ENCODE measurements at places on chromosomes 13 and 19.

DNA sequence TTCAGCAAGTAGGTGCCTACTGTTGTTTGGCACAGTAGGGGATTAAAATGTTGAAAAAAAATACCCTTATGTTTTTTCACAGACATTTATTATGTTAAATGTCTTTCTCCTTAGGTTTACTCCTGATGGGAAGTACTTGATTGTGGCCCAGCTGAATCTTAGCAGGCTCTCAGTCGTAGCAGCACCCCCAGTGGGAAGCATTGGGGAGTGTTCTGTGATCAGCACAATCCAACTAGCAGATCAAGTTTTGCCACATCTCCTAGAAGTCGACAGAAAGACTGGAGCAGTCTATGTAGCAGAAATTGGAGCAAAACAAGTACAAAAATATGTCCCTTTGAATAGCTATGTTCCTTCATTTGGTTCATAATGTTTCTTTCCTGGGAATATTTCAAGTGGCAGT, 9.3 kb downstream of the NHLRC3 start:
- no peak for DNase-seq

DNA sequence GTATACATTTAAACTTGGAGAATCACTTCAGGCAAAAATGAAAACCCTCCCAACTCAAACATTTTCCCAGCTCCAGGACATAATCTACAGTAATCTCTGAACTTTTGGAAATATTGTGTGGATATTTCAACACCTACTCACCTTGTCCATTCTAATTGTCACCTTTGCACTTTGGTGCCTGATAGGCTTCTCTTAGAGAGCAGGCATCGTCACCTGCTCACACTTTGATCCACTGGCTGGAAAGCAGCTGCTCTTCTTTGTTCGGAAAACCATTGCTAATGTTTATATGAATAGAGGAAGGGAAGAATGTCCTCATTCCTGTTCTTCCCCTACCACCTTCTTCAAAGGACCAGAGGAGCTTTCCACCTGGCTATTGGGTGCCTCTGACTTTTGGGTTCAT, 411.2 kb downstream of the FGF9 start:
- no peak for DNase-seq

DNA sequence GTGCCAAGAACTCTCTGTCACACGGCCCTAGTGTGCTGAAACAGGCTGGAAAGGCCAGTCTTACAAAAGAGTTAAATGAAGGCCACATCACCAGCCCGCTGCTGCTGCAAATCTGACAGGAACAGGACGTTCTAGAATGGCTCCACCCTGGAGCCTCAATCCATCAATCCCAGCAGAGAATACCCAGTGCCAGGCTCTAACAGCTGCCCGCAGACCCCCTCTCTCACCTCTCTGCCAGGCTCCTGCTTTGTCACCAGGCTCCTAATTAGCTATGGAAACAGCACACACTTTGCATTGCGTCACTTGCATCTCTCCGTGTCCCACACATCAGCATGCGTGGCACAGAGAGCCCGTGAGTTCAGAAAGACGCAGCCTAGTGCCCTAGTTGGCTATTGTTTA, 314.1 kb downstream of the FOXO1 start:
- DNase-seq, result no peak

DNA sequence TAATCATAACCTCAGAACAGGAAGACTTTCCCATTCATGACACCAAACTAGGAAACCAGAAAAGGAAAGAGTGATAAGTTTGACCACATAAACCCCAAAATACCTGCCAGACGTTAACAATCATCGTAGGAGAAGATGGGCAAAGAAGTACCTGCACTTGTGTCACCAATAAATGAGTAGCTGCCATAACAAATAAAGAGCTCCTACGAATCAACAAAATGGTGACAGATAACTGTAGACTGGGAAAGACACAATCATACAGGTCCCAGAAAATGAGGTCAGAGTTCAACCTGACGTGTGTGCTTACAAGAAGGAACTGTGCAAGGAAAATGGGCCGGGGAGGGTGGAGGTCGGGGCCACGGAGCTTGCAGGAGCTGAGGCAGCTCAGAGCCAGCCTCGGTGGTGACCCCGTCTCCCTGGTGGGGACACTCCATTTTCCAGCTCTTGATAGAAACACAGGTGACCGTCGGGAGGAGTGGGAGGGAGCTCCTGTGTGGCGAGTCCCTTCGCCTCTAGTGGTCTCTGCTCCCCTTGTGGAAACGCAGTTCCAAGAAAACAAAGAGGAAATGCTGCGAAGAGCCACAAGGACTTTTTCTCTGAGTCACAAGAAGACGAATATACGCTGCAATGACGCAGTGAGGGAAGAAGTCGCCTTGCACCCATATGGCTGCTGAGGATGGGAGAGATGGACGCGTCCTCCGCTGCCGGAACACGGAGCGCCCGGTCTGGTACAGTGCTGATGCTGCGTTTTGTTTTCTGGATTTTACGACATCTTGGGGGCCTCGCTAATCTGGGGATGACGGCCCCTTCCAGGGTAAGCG, 9.5 kb downstream of the PIP5K1C start:
- DNase-seq, result no peak

DNA sequence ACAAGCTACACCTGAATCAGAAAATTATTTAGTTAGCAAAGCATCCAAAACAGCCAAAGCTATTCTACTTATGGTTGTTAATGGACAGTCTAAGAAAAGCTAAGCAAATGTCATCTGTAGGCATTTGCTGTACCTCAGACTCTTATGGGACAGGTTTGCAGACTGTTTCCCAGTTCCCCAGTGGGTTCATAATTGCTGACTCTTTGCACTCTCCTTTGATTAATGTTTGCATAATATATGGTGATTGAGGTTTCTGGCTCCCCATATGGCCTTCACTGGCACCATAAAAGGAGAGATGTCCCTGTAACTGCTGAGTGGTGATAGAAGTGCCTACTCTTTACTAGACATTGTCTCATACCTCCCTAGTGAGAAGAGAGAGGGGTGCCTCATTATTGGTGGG, 142.1 kb downstream of the GPC6 start:
- DNase-seq, result no peak

DNA sequence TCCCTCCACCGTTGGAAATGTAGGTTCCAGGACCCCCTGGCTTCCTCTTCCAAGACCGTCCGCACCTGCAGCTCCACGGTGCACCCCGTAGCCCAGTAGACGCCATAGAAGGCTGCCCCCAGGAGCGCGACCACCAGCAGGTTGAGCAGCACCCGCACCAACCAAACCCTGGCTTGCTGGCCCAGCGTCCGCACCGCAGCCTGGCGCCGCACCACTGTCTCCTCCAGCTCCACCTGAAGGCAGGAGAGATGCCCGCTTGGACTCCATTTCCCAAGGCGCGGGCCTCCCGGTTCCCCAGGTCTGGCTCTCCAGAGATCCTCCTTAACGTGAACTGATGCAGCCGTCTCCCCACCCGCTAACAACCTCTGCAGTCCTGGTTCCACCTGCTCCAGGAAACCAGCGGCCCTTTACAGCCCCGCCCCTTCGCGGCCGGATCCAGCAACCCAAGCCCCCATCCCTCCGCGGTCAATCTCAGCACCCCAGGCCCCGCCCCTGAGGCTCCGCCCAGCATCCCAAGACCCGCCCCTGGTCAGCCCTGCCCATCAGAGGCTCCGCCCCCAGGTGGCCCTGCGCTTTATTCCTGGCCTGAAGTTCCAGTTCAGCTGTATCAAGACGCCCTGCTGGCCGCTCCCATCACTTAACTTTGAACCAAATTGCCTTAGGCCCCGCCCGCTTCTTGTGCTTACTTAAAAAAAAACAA, 5.0 kb upstream of the LENG1 start:
- no peak for DNase-seq

Measured in HS-27A (cell line).